Glutamatergic neuron (in vitro differentiated cells): ENCODE measurements at places on chromosomes 16 and 17. TPM values are rescaled to one million over a fixed set of nuclear protein-coding genes. Genes with fewer than 3 reads are reported as not detected.

DNA sequence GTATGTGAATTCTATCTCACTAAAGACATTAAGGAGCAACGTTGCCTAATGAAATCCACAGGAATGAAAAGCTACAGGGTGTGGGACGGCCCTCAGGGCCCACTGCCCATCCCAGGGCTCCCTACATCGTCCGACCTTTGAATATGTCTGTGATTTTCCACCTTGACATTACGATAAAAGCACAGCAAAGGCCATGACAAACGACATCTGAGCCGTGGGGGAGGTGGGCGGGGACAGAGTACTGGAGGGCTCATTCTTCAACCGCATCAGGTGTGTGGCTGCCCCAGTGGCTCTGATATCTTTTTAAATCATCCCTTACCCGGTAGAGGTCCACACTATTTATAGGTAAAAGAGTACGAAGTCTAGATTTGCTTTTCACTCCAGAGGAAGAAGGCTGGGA is 35.1 kb downstream of the LMF1 start:
- peaks cover 14% of the 10 kb centered on the region for H3K36me3 ChIP-seq
- H3K27me3 ChIP-seq, result peaks cover 3% of the 10 kb centered on the region
- no peak overlapping the region for H3K27ac ChIP-seq
- H3K4me1 ChIP-seq, result peaks cover 5% of the 10 kb centered on the region
- no peak for DNase-seq

GRCh38 chr16:67928147-67928546 is 3.5 kb downstream of the CTRL start:
- peaks cover 12% of the 10 kb centered on the region for H3K4me1 ChIP-seq
- no peak overlapping the region for H3K27ac ChIP-seq
- no peak overlapping the region for H3K4me3 ChIP-seq
- DNase-seq, result no peak
- no peaks in the 10 kb centered on the region for H3K27me3 ChIP-seq

GRCh38 chr16:77470851-77471250 is 36.0 kb upstream of the ADAMTS18 start:
- H3K27ac ChIP-seq, result no peak overlapping the region
- peaks cover 3% of the 10 kb centered on the region for H3K27me3 ChIP-seq
- H3K4me3 ChIP-seq, result no peak overlapping the region
- H3K4me1 ChIP-seq, result peaks cover 20% of the 10 kb centered on the region
- no peak for DNase-seq
- no peaks in the 10 kb centered on the region for H3K36me3 ChIP-seq

Gene OR1F1
- not detected for total RNA-seq

DNA sequence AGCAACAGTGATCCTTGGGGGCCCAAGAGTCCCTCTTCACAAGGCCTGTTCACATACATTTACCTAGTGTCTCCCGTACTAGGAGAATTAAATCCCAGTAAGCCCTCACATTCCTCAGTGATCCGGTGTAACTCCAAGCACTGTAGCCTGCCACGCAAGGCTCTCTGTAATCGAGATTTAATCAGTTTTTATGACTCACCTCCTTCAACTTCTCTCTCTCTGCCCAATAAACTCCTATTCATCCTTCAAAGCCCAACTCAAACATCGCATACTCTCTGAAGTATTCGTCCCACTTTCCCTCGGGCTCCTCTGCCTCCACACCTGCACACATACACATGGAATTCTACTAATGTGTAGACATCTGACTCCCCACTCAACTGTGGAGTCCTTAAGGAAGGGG is 141.8 kb downstream of the CMIP start:
- no peaks in the 10 kb centered on the region for H3K36me3 ChIP-seq
- no peak overlapping the region for H3K4me3 ChIP-seq
- H3K27me3 ChIP-seq, result peaks cover 8% of the 10 kb centered on the region

DNA sequence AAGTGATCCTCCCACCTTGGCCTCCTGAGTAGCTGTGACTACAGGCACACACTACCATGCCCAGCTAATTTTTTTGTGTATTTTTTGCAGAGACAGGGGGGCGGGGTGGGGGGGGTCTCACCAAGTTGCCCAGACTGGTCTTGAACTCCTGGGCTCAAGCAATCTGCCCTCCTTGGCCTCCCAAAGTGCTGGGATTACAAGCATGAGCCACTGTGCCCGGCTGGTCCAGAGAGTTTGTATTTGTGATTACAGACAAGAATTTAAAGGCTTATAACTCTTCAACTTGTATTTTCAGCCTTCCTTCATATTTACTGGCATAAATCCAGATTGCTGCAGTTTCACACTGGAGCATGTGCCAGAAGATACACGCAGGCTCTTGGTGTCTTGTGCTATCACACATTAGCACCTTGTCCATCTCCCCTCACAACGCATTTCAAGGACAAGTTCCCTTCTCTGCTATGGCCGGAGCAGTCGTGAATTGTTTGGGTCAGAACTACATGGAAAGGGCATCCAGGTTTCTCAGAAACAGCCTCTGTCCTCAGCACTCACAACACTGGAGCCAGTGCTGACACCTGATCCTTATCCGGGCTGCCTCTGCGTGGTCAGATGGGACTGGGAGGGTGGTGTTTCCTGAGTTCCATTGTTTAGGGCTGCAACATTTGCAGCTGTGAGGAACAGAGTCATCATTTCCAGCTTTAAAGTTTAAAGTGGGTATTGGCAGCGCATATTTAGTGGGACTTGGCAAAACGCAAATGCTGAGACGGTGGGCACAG is 28.1 kb downstream of the WSCD1 start:
- no peak for DNase-seq
- H3K27ac ChIP-seq, result no peak overlapping the region
- peaks cover 3% of the 10 kb centered on the region for H3K27me3 ChIP-seq

DNA sequence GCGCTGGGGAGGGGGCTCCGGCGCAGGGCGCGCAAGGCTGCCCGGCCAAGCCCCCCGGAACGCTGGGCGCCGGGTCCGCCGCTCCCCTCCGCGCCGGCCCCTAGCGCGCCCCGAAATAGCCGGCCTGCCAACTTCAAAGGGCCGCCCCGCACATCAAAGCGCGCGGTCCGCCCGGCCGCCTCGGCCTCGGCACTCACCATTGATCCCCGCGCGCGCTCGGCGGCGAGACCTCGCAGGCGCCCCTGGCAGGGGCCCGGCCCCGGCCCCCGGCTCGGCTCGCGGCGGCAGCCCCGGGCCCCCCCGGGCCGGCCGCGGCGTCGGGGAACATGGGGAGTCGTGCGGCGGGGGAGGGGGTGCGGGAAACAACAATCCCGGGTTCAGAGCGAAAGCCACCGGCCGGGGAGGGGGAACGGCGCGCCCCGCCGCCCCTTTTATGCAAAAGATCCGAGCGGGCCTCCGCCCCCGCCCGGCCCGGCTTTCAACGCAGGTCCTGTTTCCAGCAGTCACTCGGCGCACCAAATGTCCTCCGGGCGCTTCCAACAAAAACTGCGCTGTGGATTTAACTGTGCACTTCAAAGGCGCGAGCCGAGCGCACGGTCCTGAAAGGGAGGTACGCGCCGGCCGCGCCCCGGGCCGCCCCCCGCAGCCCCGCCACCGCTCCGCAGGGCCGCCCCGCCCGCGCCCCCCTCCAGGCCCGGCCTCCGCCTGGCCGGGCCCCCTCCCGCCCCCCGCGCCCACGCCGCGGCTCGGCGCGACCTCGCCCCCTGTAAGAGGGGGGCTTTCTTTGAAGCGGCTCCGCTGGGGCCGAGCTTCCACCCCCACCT is 608 bp downstream of the AXIN2 start:
- H3K27me3 ChIP-seq, result peaks cover 11% of the 10 kb centered on the region
- no peak overlapping the region for H3K27ac ChIP-seq
- H3K36me3 ChIP-seq, result no peaks in the 10 kb centered on the region
- peak; percentile 85 for DNase-seq
- H3K4me1 ChIP-seq, result peaks cover 3% of the 10 kb centered on the region

GRCh38 chr16:12095275-12096156 is 119.0 kb downstream of the SNX29 start:
- H3K36me3 ChIP-seq, result no peaks in the 10 kb centered on the region
- DNase-seq, result peak; percentile 83
- H3K27ac ChIP-seq, result no peak overlapping the region
- no peak overlapping the region for H3K4me3 ChIP-seq
- peaks cover 48% of the 10 kb centered on the region for H3K4me1 ChIP-seq

DNA sequence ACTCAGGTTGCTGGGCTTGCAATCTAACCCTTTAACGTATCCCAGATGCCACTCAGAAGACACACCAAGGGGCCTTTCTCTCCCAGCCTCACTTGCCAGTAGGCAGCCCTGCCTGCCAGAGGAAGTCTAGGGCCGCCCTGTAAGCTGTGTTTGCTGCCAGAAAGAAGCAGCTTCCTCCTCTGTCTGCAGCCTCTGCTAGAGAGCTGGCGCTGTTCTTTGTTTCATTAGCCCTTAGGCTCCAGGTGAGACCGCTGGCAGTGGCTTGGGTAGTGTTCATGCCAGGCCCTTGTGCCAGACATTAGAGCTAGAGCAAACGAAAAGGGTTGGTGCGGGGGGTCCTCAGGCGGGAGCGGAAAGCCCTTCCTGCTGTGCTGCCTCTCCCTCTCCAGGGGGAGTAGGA is 8.9 kb downstream of the CTRL start:
- H3K36me3 ChIP-seq, result no peaks in the 10 kb centered on the region
- H3K27ac ChIP-seq, result peak overlapping the region; percentile 22
- peaks cover 4% of the 10 kb centered on the region for H3K27me3 ChIP-seq

GRCh38 chr17:37813751-37814150 is 68.9 kb upstream of the HNF1B start:
- no peaks in the 10 kb centered on the region for H3K4me1 ChIP-seq
- H3K27me3 ChIP-seq, result peaks cover 1% of the 10 kb centered on the region
- H3K27ac ChIP-seq, result no peak overlapping the region
- H3K4me3 ChIP-seq, result no peak overlapping the region

- peaks cover 10% of the 10 kb centered on the region for H3K27me3 ChIP-seq
- H3K36me3 ChIP-seq, result peaks cover 6% of the 10 kb centered on the region
- no peak overlapping the region for H3K4me3 ChIP-seq
These were observed 40.7 kb downstream of the TMEM186 start for GRCh38 chr16:8756755-8757154.

- no peaks in the 10 kb centered on the region for H3K36me3 ChIP-seq
- no peak overlapping the region for H3K4me3 ChIP-seq
These were observed 52.6 kb downstream of the PRKCA start for GRCh38 chr17:66354981-66355380.

DNA sequence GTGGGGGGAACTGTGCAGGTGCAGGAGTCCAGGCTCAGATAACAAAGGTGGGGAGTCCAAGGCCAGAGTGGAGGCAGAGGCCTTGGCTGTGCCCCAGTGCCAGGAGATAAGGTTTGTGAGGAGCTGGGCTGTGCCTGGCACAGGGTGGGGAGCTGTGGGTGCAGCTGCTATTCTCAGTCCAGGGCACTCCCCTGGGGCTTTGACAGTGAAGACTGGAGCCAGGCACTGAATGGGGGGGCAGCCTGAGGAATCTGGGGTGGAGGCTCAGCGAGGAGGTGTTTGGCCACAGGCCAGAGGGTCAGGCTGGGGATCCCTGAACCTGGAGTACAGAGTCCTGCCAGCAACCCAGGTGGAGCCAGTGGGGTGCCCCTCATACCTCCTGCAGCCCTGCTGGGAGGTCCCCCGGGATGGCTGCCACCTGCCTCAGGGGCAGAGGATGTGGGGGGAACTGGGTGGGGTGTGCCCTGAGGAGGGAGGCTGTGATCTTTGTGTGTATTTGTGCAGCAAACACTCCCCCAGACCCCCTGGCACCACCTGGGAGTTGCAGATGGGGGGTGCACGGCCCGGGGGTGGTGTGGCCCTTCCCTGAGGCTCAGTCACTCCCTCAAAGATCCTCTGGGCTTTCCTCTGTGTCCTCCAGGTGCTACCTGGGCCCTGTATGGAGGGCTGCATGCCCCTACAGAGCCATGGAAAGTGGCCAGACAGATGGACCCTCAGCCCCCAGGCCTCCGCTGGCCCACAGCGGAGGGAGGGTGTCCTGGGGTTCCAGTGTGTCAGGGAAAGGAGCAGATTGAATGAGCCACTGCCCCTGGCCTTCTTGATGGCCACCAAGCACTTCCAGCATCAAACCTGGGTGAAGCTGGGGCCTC is 44.5 kb upstream of the SMPD3 start:
- no peaks in the 10 kb centered on the region for H3K4me1 ChIP-seq
- no peak overlapping the region for H3K27ac ChIP-seq
- no peak overlapping the region for H3K4me3 ChIP-seq

Gene KCTD11
- total RNA-seq, result 2.2 TPM

GRCh38 chr17:43766413-43767052 is 7.9 kb upstream of the SOST start:
- no peaks in the 10 kb centered on the region for H3K4me1 ChIP-seq
- no peaks in the 10 kb centered on the region for H3K36me3 ChIP-seq
- no peak overlapping the region for H3K27ac ChIP-seq
- H3K4me3 ChIP-seq, result no peak overlapping the region

DNA sequence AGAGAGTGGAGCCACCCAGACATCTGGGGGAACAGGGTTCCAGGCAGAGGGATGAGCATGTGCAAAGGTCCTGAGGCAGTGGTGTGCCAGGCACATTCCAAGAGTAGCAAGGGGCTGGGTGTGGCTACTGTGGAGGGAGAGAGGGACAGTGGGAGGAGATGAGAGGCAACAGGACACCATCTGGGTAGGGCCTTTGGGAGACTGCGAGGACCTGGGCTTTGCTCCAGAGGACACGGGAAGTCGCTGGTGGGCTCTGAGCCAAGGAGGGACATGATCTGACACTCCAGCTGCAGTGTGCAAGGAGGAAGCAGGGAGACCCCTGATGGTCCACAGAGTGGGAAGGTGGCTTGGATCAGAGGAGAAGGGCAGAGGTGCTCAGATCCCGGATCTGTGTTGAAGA is 56.7 kb upstream of the MED9 start:
- DNase-seq, result no peak
- H3K4me1 ChIP-seq, result peaks cover 20% of the 10 kb centered on the region
- peaks cover 11% of the 10 kb centered on the region for H3K27me3 ChIP-seq
- no peak overlapping the region for H3K27ac ChIP-seq
- H3K4me3 ChIP-seq, result no peak overlapping the region
- H3K36me3 ChIP-seq, result peaks cover 14% of the 10 kb centered on the region
